ENCODE measurements at places on chromosomes 2 and 18. TPM values are rescaled to one million over a fixed set of nuclear protein-coding genes. Genes with fewer than 3 reads are reported as not detected.

GRCh38 chr18:60935041-60935910 lies 398.0 kb upstream of the CDH20 start:
- no peaks in the 10 kb centered on the region for H3K36me3 ChIP-seq
- peaks cover 6% of the 10 kb centered on the region for H3K4me1 ChIP-seq
- DNase-seq = no peak
- no peak overlapping the region for H3K4me3 ChIP-seq
- no peak overlapping the region for H3K27ac ChIP-seq

DNA sequence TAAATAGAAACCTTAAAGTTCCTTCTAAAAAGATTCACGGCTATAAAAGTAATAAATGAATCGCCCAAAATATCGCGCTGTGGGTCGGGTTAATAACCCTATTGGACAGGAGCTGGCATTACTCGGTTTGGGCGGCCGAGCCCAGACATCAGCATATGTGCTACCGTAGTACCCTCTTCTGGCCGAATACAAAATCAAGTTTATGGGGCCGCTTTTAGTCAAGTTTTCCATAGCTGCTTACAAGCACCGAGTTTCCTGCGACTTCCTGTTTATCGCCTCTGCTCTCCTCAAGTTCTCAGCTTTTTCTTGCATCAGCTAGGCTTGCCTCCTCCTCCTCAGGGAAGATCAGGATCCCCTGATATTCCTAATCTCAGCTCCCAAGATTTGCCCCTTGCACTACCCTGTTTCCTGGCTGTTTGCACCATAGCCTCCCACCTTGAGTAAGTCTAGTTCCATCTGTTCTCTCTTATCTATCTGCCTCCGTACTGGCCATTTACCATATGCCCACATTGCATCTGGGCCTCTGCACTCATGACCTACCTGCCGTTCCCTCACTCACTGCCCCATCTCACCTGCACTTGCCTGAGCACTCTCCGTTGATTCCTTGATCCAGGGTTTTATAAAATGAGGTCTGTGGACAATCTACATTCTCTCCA lies 56.1 kb downstream of the SLC35F5 start:
- H3K27me3 ChIP-seq = no peaks in the 10 kb centered on the region
- H3K4me1 ChIP-seq = no peaks in the 10 kb centered on the region
- H3K4me3 ChIP-seq = no peak overlapping the region
- H3K36me3 ChIP-seq = peaks cover 8% of the 10 kb centered on the region
- no peak overlapping the region for H3K27ac ChIP-seq

PRLH gene
- not detected for total RNA-seq

DNA sequence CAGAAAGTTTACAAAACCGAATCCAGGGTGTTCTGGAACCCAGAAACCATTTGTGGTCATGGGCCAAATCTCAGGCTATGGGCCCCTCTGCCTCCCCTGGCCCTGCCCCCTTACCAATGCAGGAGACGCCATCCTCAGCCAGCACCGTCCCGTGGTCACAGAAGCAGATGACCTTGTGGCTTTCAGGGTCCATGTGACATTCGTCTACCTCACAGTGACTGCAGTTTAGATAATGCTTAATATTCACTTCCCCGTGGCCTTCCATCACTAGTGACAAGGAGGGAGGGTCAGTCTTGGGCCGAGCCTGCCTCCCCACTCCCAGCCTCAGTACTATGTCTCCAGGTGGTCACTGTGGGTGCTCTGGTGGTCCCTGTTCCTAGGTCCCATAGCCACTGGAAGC lies 111.6 kb downstream of the CLIP4 start:
- H3K4me1 ChIP-seq = no peaks in the 10 kb centered on the region
- no peak overlapping the region for H3K4me3 ChIP-seq
- H3K27ac ChIP-seq = no peak overlapping the region
- no peak for DNase-seq

- H3K4me3 ChIP-seq = no peak overlapping the region
- H3K4me1 ChIP-seq = no peaks in the 10 kb centered on the region
- H3K27ac ChIP-seq = no peak overlapping the region
- no peak for DNase-seq
- no peaks in the 10 kb centered on the region for H3K27me3 ChIP-seq
- no peaks in the 10 kb centered on the region for H3K36me3 ChIP-seq
Measured at GRCh38 chr2:122034344-122034743, 278.9 kb downstream of the TSN start.

DNA sequence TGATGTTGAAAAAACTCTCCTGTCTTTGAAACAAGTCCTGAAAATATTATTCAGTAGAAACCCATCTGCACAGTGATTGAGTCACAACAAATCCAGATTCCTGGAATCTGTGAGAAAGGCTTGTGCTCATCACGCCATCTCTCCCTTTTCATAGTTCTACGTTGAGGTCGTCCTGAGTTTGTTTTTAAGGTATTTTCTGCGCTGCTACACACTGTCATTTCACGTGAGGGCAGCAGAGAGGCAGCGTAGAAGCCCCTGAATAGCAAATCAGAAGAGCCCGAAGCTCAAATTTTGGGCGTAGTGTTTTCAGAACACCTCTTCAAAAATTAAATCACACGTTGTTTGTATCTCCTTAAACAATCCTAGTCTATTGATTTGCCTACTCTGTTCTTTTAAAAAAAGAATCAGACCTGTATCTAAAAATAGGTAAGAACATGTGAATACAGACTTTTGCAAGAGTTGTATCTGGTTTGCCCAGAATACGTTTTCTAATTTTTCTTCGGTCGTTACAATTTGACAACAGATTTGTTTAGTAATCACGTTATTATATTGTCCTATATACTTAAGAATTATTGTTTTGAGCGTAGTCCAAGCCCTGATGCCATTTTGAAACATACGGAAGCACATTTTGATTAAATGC lies 61.6 kb upstream of the SLC38A11 start:
- no peak for DNase-seq
- H3K4me3 ChIP-seq = no peak overlapping the region
- no peak overlapping the region for H3K27ac ChIP-seq

ST6GAL2 gene
- total RNA-seq = 20.9 TPM

DNA sequence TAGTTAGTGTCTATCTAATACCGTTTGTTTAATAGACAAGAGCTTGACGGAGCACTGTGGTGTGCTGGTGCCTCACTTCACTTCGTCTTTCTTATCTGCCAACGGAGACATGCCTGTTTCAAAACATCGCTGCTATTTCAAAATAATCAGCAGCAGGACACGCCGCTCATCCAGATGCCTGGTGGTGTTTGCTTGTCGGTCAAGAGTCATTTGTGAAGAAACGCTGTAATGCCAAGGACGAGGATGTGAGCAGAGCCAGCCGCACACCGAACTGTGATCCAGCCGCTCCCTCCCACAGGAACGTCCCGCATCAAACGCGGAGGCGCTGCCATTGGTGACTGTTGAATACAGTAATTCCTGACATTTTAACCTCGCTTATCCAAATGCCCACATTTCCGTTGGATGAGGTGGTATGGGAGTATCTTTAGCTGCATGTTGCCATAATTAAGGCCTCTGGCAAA lies 432.4 kb downstream of the FBXO15 start:
- no peaks in the 10 kb centered on the region for H3K4me1 ChIP-seq
- no peak overlapping the region for H3K4me3 ChIP-seq
- DNase-seq = no peak
- no peak overlapping the region for H3K27ac ChIP-seq
- no peaks in the 10 kb centered on the region for H3K27me3 ChIP-seq

- no peaks in the 10 kb centered on the region for H3K27me3 ChIP-seq
- no peaks in the 10 kb centered on the region for H3K36me3 ChIP-seq
- H3K4me3 ChIP-seq = peak overlapping the region; percentile 97
Measured at GRCh38 chr18:58045242-58046092, 1.4 kb downstream of the NEDD4L start.

- peaks cover 10% of the 10 kb centered on the region for H3K36me3 ChIP-seq
- no peak overlapping the region for H3K4me3 ChIP-seq
- DNase-seq = no peak
- H3K27ac ChIP-seq = no peak overlapping the region
- no peaks in the 10 kb centered on the region for H3K27me3 ChIP-seq
- H3K4me1 ChIP-seq = no peaks in the 10 kb centered on the region
Measured at GRCh38 chr18:56836173-56836572, 185.0 kb downstream of the WDR7 start.

DNA sequence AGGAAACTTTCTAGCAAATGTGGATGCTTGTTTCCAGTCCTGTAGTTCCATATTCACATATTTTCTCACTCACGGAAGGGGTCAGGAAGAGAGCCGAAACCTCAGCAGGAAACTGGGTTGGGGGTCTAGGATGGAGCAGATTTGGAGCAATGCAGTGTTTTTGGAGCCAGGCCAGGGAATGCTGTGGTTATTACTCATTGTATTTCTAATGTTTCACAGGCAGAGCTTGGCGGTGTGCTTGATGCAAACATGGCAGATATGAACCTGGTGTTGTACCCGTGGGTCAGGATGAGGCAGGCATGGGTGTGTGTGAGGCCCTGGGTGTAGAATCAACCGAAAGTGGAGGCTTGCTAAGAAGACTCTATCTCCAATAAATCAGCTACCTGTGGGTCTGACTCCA lies 34.6 kb upstream of the ACKR3 start:
- H3K4me1 ChIP-seq = no peaks in the 10 kb centered on the region
- H3K27me3 ChIP-seq = no peaks in the 10 kb centered on the region
- no peak for DNase-seq
- H3K27ac ChIP-seq = no peak overlapping the region

DNA sequence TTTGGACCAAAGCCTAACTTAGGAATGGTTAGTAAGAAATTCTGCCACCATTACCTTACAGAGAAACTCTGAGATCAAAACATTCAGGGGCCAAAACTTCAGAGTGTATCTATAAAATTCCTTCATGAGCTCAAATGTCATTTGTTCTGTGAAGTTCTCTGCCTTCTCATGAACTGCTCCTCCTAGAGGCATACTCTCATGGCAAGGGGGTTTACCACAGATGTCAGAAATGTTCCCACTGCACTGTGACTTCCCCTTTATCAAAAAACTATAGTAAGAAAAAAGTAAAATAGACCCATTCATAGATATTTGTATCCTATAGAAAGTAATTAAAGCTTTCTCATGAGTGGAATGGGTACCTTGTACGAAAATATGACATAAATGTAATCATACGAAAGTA lies 68.5 kb downstream of the USP40 start:
- no peaks in the 10 kb centered on the region for H3K27me3 ChIP-seq
- H3K4me1 ChIP-seq = no peaks in the 10 kb centered on the region
- DNase-seq = no peak
- H3K36me3 ChIP-seq = peaks cover 84% of the 10 kb centered on the region

DNA sequence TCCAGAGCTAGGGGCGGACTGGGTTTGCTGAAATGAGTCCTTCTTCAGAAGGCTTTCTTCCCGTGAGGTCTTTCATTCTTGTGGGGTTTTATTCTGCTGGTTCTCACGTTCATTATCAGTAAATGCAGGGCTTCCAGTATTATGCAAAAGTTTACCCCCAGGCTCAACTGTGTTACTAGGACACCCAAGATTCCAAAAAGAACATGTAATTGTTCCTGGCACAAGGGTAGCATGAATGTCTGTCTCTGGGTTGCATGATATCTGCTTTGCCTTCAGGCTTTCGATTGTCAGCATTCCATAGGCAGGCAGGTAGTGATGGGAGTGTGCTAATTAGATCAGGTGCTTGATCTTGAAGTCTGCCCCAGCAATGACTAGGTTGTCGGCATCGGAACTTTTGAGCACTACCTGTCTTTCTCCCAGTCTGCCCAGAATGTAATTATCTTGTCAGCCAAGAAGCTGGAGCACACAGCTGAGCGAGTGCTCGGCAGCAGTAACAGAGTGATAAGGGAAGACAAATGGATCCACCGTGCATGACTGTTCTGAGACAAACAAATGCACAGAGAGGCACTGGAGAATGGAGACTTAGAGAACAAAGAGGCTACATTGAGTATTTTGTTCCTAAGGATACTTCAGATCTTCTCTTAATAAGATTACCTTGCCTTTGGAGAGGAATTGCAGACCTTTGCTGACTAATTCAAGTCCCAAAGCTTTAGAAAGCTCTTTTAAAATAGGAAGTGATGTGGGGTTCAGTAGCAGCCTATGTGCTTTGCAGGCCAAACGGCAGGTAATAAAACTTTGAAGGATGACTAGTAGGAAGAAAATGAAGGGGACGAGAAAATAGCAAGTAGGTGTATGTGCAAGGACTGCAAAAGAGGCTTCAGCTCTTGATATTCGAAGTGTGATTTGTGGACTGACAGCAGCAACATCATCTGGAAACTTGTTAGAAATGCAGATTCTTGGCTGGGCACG lies 41.9 kb downstream of the ITGB6 start:
- H3K4me3 ChIP-seq = no peak overlapping the region
- H3K27ac ChIP-seq = no peak overlapping the region
- no peak for DNase-seq
- H3K4me1 ChIP-seq = no peaks in the 10 kb centered on the region
- no peaks in the 10 kb centered on the region for H3K36me3 ChIP-seq

DNA sequence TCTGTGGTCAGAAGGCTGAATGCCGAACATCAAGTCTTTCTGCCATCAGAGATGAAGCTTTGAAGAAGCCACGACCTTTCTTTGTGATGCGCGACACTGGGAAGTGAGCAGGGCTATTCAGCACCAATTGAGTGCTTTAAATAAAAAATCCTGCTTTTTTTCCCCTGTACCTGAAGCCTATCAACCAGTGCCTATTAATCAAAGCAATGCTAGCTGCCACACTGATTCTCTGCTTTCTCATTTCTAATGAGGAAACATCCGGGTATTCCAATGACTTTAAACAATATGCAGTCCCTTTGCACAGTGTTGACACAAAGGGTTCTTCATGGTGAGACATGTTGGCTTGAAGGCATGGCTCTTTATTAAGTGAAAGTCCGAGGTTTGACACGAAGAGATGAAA lies 88.0 kb downstream of the GALR1 start:
- peaks cover 4% of the 10 kb centered on the region for H3K27me3 ChIP-seq
- H3K4me3 ChIP-seq = no peak overlapping the region
- no peak overlapping the region for H3K27ac ChIP-seq
- H3K36me3 ChIP-seq = no peaks in the 10 kb centered on the region

DNA sequence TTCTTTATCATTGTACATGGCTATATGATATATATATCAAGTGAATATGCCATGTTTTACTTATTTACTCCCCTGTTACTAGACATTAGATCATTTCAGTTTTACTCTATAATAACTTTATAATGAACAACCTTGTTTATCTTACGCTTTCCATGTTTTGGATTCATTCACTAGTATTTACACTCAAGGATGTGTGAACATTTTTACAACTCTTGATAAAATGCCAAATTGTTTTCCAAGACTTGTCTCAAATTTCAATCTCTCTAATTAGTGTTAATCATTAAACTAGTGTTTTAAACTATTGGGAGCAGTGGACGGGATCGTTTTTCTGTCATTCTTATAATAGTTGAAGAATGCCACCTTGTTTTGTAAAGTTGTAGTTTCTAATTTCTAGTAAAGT lies 51.5 kb upstream of the B3GNT7 start:
- no peak overlapping the region for H3K27ac ChIP-seq
- peaks cover 3% of the 10 kb centered on the region for H3K4me1 ChIP-seq
- DNase-seq = no peak
